ENCODE measurements at places on chromosomes 5 and 9.

DNA sequence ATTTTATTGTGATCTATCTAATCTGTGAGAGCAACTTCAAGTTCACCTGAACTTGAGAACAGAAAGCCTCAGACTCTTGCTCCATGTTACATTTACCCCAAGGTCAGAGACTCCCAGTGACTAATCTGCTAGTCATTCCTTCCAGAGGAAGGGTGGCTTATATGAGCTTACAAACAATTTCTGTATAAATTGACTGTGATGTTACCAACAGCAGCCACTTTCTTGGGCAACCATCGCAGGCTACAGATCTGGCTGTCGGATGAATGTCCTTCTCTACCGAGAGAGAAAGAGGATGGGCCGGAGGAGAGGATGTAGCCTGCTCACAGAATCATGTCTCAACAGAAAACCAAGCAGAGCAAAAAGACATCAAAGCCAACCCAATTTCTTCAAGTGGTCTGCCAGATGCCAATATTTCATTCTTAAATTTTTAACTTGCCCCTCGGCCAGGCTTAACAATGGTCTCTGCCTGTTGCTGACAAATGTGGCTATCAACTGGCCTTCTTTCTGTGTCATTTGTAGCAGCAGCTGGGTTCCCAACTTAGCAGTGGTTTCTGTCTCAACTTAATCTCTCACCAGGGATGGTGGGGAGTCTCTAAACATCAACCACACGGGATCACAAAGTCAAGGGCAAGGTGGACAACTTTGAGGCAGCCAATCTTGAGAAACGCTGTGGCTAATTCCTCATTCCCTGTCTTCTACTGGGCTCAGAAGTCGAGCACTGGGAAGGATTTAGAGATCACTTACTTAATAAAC is 81.3 kb downstream of the RAPGEF1 start:
- DNase-seq, result no peak

- DNase-seq, result no peak
These were observed 271.3 kb downstream of the ARHGAP26 start for GRCh38 chr5:143041461-143041860.

DNA sequence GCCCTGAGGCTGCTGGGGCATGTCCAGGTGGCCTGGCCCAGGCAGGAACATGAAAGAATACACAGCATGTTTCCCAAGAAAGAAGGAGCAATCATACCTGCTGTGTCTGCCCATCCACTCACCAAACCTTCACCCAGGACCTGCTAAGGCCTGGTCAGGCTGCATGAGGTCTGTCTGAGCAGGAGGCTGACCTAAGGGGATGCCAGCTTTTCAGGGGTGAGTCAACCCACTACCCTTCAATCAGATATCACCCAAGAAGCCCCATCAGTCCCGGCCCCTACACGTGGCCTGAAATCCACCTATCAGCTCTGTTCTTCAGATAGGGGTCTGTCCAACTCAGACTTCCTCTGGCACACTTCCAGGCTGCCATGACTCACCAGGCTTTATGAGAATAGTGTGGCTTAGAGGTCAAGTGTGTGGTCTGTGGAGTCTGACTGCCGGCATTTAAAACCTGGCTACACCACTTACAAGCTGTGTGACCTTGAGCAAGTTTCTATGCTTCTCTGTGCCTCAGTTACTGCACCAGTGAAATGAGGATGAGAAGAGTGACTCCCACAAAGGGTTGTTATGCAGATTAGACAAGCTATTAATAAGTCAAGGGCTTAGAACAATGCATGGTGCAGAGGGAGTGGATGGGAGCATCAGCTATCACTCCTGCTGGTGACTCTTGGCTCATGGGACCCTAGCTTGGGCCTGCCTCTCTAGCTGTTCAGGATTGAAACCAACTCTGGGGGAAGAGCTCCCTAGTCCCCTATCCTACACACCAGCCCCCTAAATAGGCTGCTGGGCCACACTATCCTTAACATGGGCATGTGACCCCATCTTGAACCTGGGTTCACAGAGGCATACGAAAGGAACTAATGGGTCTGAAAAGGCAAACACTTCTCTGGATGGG is 130.3 kb downstream of the PAX5 start:
- DNase-seq, result no peak

- DNase-seq, result no peak
These were observed 173.4 kb upstream of the CDH12 start for GRCh38 chr5:23026252-23027170.

GRCh38 chr9:28317745-28318144 is 744.5 kb upstream of the C9orf72 start:
- no peak for DNase-seq

- DNase-seq, result no peak
These were observed 186.8 kb downstream of the TMEM161B start for GRCh38 chr5:88081877-88082276.

GRCh38 chr9:101054657-101055056 is 26.1 kb downstream of the PLPPR1 start:
- DNase-seq, result no peak

DNA sequence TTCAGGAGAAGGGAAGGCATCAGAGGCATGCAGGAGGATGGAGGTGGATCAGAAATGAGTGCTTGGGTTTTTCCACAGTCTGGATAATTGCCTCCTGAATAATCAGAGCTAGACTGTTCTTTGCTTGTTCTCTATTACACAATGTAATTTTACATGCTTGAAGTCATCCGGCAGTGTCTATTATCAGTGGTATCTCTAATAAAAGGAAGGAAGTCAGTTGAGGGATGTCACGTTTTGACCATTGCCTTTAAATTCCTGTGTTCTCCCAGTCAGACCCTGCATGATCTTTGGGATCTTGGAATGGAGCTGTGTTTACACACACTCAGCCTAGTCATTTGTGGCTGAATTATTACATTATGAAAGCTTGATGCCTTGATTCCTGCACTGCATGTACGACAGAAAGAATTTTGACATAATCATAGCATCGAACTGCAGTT is 91.0 kb downstream of the PDE8B start:
- no peak for DNase-seq

GRCh38 chr5:134092875-134093274 is 21.6 kb upstream of the TCF7 start:
- DNase-seq, result no peak

GRCh38 chr5:98454904-98455303 is 318.6 kb upstream of the RGMB start:
- DNase-seq, result no peak

DNA sequence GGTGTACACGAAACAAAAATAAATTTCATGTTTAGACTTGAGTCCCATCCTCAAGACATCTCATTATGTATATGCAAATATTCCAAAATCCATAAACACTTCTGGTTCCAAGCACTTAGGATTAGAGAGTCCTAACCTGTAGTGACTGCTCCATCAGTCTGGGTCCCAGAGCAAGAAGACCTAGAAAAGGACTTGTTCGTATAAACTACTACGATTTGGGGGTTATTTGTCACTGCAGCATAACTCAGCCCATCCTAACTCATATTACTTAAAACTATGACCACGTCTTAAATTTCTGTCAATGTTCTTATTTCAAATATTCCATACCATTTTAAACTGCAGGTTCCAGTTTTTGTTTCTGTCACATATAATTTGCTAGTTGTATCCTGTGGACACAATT is 463.0 kb downstream of the AGTPBP1 start:
- no peak for DNase-seq

GRCh38 chr9:91047993-91048607 is 246.5 kb downstream of the SYK start:
- DNase-seq, result no peak

DNA sequence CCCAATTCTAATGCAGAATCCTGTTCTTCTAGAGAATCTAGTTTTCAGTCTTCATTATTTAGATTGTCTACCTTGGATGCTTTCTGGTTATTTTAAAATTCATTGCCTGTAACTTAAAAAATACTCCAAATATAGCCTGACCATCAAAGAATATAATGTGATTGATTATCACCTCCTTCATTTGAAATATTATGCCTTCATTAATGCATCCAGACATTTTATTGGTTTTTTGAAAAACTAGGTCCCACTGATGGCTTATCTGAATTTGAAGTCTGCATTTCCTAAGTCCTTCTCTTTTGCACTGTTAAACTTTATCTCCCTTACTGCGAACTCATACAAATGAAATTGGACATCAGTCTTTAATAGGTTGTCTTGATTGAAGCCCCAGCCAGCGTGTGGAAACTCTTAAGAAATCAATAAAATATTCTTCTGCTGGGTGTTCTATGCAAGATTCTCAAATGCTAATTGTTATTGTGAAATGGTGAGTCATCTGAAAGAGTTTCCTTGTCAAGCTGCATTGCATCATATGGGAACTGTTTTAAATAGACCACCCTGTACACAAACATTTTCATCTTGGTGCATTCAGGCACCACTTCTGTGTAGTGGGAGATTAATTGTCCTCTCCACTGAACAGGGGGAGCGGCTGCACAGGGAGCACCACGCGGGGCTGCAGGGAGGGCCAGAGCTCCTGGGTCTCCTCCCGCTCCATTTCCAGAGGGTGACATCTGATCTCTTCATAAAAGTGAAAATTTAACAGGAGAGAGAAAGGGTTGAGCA is 92.3 kb upstream of the FANCC start:
- DNase-seq, result no peak

DNA sequence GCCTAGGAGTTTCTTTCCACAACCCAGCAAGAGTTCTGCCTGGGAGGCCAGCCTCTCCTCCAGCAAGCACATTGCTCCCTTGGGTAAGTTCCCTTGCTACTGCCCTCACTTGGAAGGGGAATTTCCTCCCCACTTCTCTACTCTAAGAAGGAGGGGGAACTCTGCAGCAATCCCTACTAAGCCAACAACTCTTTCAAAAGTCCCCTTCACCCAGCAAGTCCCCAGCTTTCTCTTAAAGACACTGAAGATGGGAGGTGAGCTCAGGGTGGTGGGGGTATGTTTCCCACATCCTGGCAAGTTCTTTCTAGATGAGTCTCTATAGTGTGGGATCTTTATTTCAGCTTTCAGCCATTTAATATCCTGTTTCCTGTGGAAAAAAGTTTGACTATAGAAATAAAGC is 49.0 kb downstream of the PDE8B start:
- no peak for DNase-seq

- no peak for DNase-seq
These were observed 67.0 kb upstream of the NEK6 start for GRCh38 chr9:124190761-124191160.

DNA sequence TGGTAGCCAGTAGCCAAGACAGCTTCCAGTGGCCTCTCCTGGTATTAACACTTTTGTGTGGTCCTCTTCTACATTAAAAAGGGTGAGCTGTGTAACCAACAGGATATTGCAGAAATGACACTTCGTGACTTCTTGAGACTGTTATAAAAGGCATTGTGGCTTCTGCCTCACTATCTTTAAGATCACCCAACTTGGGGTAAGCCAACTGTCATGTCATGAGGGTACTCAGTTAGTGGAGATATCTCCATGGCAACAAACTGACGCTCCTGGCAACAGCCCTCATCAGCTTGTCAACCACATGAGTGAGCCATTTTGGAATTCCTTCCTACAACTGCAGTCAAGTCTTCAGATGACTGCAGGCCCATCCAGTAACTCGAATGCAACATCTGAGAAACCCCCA is 121.7 kb downstream of the DEPDC1B start:
- DNase-seq, result no peak

DNA sequence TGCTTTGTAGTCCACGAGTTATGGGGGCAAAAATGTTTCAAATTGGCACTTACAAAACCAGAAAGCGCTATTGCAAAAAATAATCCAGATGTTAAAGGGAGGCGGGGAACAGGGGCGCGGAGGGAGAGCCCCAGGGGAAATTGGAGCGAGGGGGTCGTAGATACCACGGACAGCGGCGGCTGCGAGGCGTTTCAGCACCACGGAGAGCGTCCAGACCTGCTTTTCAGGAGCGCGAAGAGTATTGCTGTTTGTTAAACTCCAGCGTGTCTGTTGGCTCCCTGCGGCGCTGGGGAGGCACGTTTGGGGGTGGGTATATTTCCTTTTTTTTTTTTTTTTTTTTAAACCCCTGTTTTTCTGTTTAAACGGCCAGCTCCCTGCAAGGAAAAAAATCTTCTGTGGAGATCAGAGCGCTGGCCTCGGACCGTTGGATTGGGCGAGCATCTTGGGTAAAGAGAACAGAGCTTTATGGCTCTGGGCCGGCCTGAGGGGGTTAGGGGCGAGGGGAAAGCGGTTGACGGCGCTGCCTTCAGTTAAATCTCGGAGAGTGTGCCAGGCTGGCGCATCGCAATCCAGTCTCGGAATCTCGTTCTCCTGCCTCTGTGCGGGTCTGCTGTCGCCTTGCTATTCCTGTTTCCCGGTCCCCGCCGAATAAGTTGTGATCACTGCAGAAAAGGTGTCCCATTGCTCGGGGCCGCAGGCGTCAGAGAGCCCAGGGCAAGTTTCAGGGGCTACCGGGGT is at the start of gene GLRA1:
TSS of gene GLRA1 (minus strand) at position 288 of the 738 bp plus-strand sequence. CDS start 302 bp downstream, outside the sequence.
- DNase-seq, result peak; percentile 0

- DNase-seq, result no peak
These were observed 20.0 kb upstream of the ZCCHC7 start for GRCh38 chr9:37100327-37100726.

- no peak for DNase-seq
These were observed 117.2 kb downstream of the SPATA31D1 start for GRCh38 chr9:82105729-82106128.

- DNase-seq, result no peak
These were observed 70.2 kb downstream of the ZNF608 start for GRCh38 chr5:124675931-124676846.

DNA sequence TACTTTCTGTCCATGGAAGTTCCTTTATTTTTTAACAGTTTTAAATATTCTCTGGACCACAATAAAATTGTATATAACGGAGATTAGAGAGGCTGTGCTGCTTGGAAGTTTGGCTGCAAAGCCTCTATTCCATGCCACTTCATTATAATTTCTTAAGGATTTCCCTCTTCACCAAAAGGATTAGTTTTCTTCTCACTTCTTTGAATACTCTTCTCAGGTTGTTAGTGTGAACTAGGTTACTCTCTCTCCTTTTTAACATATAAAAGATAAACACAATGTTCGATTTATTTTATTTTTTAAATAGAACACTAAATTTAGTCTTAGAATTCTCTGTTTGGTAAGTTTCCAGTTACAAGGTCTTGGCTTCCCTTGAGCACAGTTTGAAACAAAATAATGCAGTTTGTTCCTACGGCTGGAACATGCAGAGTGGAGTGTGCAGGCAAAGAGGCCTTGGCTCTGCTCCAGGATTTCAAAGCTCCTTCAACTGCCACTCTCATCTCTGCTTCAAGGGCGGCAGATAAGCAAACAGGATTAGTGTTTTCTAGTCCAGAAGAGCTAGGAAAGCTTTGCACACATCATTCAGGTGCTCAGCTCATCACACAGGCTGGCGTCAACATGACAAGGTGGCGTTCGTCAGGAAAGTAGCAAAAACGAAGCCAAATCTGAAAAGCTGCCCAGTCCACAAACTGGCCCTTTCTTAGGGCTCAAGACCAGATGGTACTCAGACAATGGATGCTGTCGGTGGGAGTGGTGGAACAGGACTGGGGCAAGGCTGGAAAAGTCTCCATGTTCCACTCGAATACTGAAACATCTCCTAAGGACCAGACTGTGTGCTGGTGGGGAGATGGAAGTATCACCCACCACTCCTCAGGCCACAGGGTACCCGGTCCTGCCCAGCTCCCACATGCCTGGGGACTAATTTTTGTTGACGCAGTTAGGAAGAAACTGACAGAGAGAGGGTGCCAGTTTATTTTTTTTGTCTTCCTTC is 286.6 kb downstream of the CRB2 start:
- no peak for DNase-seq

GRCh38 chr9:97895211-97895610 is 27.1 kb downstream of the TRMO start:
- no peak for DNase-seq
